Astrocyte of the cerebellum (primary cell): ENCODE measurements at places on chromosomes 4 and X.

GRCh38 chrX:121050781-121051180 is 3.4 kb downstream of the GLUD2 start:
- DNase-seq: no peak

DNA sequence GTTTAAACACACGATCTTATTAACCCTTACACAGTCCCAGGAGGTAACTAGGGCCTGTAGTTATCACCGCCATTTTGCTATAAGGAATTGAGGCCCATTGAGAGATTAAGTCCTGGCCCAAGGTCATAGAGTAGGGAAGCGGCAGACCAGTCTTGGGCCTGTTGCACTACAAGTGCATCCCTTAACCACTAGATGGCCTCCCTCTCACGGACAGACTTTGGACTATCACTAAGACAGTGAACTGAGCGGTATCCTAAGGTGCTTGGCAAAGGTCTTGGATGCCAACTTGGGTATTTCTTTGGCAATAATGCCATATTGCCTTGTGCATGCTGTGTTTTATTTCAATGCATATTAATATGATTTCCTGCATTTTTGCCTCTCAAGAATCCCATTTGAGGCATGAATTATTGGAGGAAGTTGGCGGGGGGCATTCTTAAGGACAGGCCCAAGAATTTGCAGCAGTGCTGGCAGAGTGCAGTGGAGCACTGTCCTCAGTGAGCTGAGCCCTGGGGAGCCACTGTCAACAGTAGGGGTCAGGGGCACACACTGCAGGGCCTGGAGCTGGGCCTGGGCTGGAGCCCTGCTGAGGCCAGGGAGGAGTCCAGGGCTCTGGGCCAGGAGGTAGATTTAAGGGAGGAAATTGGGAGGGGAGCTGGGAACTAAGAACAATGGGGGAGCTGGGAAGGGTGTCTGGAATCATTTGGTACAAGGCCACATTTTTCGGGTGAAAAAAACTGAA is 147.4 kb downstream of the SMIM20 start:
- DNase-seq: no peak

- no peak for DNase-seq
These were observed 47.2 kb upstream of the PPP1R2C start for GRCh38 chrX:42825201-42825600.

- no peak for DNase-seq
These were observed 14.5 kb downstream of the CLCN4 start for GRCh38 chrX:10171249-10171648.

DNA sequence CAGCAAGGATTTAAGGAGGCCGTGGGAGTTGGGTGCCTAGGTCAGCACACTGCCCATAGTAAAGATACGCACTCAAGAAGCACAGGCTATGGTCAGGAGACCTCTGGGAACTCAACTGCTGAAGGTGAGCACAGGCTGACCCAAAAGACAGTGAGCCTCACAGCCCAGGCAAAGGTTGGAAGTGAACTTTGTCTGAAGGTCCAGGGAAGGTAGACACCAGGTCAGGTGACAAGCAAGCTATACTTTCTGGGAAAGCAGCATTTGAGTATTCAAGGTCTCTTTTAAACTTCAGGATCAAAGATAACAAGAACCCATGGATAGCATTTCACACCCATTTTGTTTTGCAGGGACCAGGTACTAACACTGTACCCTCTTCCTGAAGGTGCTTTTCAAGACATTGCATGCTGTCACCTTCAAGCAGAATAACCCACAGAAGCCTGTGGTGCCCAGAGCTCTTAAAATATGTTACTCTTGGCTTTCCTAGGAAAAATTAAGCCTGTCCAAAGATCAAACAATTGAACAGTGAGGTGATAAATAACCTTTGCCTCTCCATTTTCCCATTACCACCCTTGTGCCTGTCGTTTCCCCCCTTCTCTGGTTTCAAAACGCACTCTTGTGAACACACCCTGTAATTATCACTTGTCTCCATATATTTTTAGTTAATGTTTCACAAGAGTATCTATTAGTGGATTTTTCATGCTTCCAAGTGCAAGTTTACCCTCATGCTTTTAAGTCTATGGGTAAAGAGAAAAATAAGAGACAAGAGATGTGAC is 3.4 kb upstream of the S100G start:
- DNase-seq: no peak

DNA sequence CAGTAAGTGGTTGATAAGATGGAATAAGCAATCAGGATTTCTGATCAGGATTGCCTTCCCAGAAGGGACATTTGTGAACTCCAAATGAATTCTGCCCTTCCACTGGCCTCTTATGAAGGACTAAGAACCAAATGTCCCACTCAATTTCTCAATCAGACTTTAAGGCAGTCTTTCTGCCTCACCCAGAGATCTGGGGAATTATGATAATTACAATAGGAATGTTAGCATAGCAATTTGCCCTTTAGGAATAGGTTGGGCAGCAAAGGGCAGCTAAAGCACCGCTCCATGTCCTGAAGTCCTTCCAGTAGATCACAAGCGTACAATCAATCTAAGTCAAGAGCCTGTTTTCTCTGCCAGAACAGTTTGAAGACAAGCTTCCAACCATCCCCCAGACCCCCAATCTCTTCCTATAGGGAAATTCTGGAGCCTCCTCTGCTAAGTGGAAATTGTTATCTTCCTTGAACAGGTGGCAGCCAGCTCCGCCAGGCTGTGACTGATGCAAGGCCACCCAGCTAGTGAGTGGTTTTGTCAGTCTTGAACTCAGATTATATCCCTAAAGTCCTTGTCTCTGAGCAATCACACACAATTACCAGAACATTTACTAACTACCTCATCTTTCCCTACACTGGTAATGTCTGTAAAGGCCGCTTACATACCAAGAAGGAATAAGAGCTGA is 18.6 kb downstream of the NKX3-2 start:
- no peak for DNase-seq

DNA sequence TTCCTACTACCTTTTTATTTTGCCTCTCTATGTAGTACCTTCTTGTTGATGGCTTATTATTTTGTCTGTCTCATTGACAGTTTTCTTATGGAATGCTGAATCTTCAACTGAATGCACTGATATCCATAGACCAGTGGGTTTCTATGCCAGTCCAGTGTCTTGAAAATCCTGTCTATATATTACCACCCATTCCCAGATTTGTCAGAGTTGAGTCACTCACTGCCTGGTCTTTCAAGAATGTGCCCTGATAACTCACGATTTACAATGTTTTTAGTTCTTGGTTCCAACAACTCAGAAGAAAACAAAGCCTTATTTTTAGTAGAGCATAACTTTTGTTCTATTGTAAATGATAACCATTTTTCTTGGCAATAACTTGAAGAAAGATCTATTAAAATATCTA is 606.0 kb upstream of the PITX2 start:
- no peak for DNase-seq

- no peak for DNase-seq
These were observed 857.4 kb upstream of the HTR2C start for GRCh38 chrX:113726466-113726865.
